Fibroblast of the conjunctiva (primary cell): ENCODE measurements at places on chromosomes 4 and X.

- DNase-seq: no peak
These were observed 55.4 kb downstream of the CLCN3 start for GRCh38 chr4:169675825-169676224.

GRCh38 chrX:154800478-154801210 lies 4.6 kb downstream of the MPP1 start:
- DNase-seq: no peak

DNA sequence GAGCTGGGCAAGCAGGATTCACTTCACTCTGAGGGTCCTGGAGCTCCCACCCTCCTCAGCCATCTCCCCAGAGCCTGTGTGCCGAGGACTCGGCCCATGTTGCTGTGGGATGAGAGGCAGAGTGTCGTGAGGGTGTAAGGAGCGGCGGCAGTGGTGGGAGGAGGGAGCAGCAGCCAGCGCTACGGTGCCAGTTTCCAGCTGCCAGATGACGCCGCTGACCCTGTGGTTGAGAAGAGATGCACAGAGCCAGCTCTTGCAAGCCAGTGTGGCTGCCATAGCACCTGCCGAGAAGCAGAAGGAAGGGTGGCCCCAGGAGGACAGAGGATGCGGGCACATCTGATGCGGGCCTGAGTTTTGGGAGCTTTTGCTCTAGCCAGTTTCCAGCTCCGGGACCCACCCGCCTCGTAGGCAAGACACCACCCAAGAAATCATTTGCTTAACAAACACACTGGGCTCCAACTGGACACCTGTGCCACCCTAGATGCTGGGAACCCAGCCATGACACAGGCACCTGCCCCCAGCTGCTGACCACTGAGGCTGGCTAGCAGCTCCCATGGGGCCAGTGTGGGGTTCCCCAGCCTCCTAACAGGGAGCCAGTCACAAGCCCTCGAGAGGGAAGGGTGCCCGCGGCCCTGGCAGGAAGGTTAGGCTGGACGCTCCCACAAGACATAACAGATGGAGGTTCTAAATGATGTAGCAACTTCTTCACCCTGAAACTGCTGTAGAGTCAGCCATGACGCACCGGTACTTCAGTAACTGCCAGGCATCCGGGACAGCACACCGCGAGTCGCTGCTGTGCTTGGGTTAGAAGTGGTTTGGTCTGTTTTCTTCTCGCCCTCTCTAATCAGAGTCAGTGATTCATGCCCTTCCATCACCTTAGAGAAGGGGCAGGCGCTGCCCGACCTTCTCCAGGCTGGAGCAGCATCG lies 8.9 kb downstream of the MSANTD1 start:
- DNase-seq: no peak

DNA sequence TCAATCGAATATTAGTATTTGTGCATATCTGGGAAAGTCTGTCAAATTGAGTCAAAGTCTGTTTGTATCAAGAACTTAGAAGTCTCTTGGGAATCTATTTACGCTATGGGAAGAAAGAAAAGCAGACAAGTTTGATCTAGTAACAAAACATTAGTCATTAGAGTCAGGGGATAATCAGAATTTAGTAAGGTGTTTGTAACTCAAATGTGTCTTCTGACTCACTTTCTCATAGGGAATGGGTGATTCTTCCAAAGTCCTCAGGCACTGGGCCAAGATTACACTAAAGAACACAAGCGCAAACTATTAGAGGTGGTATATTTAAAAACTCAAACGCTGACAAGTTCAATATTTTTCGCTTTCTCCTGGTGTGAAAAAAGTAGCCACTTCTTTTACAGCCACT lies 926.5 kb downstream of the PDHA2 start:
- no peak for DNase-seq

GRCh38 chrX:30613721-30614120 lies 36.2 kb upstream of the TASL start:
- no peak for DNase-seq

- no peak for DNase-seq
These were observed 17.4 kb downstream of the MTNR1A start for GRCh38 chr4:186537843-186538521.

- DNase-seq: no peak
These were observed 35.4 kb downstream of the RBBP7 start for GRCh38 chrX:16834806-16835205.

DNA sequence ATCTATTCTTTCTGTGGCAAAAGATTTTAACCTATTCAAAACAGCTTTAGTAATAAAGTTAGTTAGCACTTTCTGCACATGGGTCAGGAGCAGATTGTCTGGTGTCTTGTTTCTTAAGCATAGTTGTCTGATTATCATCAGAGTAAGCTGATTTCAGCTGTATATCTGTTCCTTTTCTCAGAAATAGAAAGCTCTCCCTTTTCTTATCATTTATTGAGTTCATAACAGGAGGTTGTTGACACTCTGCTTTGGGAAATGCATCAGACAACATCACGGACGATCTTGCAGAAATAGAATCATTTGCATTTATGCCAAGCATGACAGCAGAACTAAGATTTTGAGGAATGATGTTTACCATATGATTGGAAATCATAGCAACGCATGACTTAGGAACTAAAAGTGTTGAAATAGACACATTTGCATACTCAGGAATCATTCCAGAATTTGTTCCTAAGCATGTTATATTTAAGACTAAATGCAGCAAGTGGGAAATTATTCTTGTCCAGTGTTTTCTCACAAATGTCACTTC lies 66.7 kb downstream of the RBMX2 start:
- DNase-seq: no peak
